ENCODE measurements at places on chromosomes 3 and 15.

DNA sequence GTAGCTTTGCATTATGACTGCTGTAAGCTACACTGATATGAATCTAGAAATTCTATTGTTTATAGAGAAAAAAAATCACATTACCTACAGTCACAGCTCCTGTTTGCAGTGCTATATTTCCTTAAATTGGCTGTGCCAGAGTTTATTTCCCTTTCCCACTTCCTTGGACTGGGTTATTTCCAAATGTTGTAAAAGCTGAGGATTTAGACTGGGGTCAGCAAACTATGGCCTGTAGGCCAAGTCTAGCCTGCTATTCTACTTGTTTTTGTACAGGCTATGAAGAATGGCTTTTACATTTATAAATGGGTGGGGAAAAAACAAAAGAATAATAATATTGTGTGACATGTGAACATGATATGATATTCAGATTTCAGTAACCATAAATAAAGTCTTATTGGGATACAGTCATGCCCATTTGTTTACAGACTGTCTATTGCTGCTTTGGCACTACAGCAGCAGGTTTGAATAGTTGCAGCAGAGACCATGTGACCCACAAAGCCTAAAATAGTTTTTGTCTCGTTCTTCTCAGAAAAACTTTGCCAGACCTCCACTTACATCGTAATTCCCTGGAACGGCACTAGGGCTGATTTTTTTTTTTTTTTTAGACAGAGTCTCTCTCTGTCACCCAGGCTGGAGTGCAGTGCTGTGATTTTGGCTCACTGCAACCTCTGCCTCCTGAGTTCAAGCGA, 7.8 kb downstream of the GLDN start:
- no peak for DNase-seq

DNA sequence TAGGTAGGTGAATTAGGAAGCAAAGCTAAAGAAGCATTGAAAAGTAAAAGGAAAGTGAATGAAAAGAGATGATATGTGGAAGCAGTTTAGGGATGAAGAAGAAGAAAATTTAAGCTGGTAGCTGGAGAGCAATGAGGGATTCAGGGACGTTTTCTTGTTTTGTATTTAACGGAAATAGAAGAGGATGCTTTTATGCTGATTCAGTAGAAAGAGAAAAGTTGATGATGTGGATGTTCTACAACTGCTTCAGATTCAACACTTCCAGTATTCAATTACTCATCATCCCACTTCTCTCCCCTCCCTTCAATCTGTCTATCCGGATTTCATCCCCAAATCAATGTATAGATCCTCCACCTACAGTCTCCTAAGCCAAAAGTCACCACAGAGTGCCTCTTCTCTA, 448.2 kb upstream of the CCDC54 start:
- DNase-seq, result no peak

DNA sequence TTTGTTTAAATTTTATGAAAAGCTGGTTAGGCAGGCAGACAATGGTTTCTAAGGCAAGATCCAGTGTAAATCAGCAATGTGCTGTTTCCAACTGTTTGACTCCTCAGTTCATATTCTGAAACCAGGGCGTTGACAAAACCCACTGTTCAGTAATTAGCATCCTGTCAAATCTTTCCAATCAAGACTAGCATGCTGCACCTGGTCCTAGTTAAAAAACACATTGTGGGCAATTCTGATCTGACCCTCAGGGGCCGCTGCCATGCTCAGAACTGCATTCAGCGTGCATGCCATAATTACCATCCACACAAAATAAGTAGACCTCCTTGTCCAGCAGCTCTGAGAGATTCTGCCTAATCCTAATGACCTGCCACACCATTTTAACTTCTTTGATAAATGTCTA, 20.9 kb upstream of the RBP1 start:
- DNase-seq, result no peak

- no peak for DNase-seq
Observed at GRCh38 chr15:57026016-57026592, 107.7 kb downstream of the TCF12 start.

GRCh38 chr3:185270956-185271332, 17.1 kb upstream of the EHHADH start:
- DNase-seq, result no peak

- DNase-seq, result peak; percentile 73
Observed at GRCh38 chr3:25604107-25604805, 60.5 kb downstream of the TOP2B start.

GRCh38 chr3:108222853-108223565, 785 bp upstream of the IFT57 start:
- DNase-seq, result no peak

GRCh38 chr15:101295607-101296161, 636 bp upstream of the SNRPA1 start:
- DNase-seq, result no peak

- no peak for DNase-seq
Observed at GRCh38 chr3:101868534-101869464, 19.5 kb downstream of the NFKBIZ start.

DNA sequence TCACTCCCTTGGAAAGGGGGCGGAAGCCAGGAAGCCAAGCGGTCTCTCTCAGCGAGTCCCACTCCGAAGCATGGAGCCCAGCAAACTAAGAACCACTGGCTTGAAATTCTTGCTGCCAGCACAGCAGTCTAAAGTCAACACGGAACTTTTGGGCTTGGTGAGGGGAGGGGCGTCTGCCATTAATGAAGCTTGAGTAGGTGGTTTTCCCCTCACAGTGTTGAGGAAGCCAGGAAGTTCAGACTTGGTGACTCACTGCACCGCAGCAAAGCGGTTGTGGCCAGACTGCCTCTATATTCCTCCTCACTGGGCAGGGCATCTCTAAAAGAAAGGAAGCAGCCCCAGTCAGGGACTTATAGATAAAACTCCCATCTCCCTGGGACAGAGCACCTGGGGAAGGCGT, 665.4 kb upstream of the CBLB start:
- peak; percentile 96 for DNase-seq

DNA sequence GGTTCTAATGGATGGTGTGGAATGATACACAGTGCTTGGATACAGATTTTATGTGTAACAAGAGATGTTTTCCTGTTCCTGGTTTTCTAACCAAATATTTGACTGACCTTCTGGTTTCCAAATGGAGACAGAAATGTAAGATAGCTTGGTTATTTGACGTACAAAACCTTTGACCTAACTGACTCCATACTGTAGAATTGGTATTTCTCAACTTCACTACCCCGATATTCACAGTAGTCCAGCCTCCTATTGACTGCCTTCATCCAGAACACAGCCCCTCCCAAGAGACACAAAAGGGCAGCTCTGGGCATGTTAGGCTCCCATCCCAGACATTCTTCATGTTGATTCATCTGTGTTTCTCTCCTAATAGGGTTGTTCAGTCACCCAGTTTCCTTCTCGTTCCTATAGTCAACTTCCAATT, 33.4 kb downstream of the MYO1E start:
- no peak for DNase-seq

GRCh38 chr15:53324061-53324460, 435.4 kb downstream of the WDR72 start:
- no peak for DNase-seq

- DNase-seq, result no peak
Observed at GRCh38 chr15:44010089-44010488, 183.3 kb downstream of the WDR76 start.

- no peak for DNase-seq
Observed at GRCh38 chr3:31495971-31496665, 36.6 kb upstream of the STT3B start.

DNA sequence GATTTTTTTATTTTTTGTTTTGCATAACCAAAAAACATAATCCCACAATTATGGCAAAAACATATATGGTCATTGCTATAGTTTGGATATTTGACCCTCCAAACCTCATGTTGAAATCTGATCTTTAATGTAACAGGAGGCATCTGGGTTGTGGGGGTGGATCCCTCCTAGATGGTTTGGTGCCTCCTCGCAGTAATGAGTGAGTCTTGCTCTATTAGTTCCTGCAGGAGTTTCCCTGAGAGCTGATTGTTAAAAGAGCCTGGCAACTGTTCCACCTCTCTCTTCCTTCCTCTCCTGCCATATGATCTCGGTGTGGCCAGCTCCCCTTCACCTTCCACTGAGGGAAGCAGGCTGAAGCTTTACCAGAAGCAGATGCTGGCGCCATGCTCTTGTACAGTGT, 33.2 kb upstream of the TRIM59 start:
- DNase-seq, result no peak

- DNase-seq, result no peak
Observed at GRCh38 chr3:15645246-15645645, 43.7 kb downstream of the BTD start.

DNA sequence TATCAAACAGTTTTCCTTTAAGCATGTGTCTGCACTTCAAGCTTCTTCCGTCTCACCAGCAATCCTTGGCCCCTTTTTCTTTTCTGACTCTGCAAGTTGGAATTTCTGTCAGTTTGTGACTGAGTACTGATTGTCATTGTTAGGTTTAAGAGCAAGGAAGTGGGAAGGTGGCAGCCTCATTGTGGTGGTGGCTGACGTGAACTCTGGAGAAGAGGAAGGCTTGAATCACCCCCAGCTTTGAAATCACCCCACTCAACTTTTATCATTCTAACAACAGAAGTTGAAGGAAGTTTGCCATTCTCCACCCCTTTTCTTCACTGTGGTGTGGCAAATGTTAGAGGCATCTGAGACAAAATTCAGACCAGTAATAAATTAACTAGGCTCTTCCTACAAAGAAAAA, 231.6 kb upstream of the AGTR1 start:
- no peak for DNase-seq

DNA sequence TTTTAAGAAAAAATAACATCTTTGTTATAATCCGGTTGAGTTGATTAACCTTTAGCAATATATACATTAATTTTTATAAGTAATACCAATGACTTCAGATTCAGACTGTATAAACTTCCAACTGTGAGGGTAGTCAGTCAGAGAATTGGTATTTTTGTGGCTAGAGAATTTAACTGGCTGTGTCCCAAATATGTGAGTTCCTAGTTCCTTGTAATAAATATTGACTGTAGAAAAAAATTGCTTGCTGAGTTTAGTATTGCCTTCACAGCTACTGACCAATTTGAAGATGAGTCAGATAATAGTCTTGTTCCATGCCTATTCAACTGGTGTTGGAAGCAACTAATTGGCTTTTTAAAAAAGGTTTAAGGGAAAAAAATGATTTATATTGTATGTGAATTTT, 210.8 kb downstream of the GAP43 start:
- no peak for DNase-seq

- no peak for DNase-seq
Observed at GRCh38 chr3:60584250-60584649, 667.0 kb downstream of the FHIT start.

- peak; percentile 55 for DNase-seq
Observed at GRCh38 chr3:158794936-158795518, 6.8 kb upstream of the MFSD1 start.

DNA sequence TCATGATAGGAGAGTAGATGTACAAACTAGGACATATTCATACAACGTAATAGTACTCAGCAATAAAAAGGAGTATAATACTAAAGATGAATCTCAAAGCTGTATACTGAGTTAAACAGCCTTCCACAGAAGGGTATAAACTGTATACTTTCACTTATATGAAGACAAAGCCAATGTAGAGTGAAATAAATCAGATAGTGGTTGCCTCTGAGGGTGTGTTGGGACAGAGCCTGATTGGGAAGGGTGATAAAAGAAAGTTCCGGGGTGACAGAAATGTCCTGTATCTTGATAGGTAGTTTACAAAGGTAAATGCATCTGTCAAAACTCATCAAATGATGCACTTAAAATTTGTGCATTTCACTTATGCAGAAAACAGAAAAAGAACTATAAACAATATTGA, 122.5 kb downstream of the ADAM10 start:
- no peak for DNase-seq

DNA sequence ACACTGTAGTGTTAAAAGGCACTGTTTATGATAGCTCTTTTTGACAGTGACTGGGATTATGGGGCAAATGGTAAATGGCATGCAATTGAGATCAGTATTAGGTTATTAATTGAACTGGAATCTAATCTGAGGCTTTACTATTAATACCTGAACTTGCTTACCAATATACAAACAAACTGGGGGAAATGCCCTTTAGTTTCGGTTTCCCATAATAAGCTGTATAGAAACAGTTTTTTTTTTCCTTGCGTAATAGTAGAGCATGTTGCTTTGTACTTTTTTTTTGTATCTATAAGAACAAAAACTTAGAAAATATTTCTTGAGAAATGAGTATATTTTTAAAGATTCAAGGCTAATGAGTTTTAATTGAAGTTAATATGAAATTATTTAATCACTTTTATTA, 95.0 kb downstream of the FNDC3B start:
- DNase-seq, result no peak

GRCh38 chr3:42780398-42780797, 7.3 kb upstream of the CCDC13 start:
- DNase-seq, result no peak

GRCh38 chr3:51355891-51356578, 29.1 kb upstream of the MANF start:
- DNase-seq, result no peak

DNA sequence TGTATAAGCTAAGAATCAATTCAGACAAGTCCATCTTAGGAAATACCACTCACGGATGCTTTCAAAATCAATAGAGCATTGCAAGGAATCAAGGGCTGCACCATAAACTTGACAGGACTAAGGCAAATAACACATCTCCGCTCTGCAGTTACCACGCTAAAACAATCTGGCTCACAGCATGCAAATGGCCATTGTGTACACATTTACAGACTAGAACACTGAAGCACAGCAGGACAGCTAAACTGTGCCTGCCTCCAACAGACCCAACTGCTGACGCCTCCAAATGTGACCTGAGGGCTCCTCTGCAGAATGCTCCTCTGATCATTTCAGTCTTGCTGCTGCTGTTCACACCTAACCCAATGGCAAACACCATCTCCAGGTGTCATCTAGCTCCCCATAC, 104.3 kb downstream of the MEX3B start:
- DNase-seq, result no peak

DNA sequence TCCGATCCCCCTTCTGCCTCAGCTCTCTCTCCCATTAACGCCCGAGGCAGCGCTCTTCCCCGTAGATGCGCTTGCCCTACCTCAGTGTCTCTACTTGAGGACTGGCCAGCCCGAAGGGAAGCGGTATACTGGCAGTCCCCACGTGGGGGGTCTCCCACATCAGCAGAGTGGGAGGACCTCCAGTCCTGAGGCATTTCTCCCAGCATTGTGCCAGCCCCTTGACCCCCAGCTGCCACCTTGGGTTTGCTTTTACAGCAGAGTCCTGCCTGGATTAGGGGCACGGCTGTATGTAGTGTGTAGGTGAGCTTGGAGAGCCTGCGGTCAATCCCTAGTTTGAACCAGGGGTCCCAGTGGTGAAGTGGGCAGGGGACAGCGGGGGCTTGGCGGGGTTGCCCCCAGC, 767 bp downstream of the SEMA3F start:
- no peak for DNase-seq

DNA sequence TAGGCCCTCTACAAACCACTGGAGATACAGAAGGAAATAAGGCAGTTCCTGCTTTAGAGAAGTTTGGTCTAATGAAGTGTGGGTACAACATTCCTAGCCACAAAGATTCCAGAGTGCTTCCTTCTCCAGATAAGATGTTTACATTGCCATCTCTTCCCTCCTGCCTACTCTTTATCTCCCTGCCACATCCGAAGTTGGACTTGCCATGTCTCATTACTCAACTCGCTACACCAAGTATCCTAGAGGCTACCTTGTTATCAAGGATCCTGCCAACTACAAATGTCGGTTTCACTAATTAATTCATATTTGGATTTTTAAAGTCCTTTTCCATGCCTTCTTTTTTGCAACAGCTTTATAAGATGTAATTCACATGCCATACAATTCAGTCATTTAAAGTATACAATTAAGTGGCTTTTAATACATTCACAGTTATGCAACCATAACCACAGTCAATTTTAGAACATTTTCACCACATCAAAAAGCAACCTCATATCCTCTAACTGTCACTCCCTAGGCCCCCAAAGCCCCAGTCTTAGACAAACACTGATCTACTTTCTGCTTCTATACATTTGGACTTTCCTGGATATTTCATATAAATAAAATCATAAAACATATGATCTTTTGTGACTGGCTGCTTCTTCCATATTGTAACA, 53.7 kb upstream of the CSTA start:
- peak; percentile 42 for DNase-seq

Data from KBM-7 (cell line).